ENCODE measurements at places on chromosomes 5 and 9.

DNA sequence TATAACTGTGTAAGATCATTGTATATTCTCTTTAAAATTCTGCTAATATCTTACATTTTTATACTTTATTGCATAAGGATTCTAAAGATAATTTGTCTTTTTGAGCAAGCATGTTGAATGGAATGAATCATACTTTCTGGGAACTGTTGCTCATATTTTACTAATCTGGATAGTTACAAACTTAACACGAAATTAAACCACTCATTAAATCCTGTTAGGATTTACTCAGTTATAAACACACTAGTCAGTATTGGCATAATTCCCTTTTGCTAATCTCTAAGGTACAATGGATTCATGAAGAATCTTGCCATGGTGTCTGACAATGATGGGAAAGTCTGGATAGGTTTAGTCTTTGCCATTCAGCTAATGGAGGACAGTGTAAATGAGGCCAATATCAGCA is 338.1 kb upstream of the SMC2 start:
- DNase-seq, result no peak

- DNase-seq, result no peak
Observed at GRCh38 chr5:110251366-110251765, 475.1 kb downstream of the TMEM232 start.

- no peak for DNase-seq
Observed at GRCh38 chr9:21432672-21433425, 7.4 kb upstream of the IFNA1 start.

GRCh38 chr5:1552521-1553255 is 28.9 kb upstream of the LPCAT1 start:
- DNase-seq, result no peak

GRCh38 chr9:128122809-128123175 is 4.7 kb downstream of the PTGES2 start:
- no peak for DNase-seq

- peak; percentile 88 for DNase-seq
Observed at GRCh38 chr9:78121488-78121887, 89.9 kb upstream of the GNAQ start.

- DNase-seq, result no peak
Observed at GRCh38 chr9:97176206-97176605, 131.3 kb upstream of the CCDC180 start.

- DNase-seq, result no peak
Observed at GRCh38 chr9:121277026-121277425, 9.1 kb downstream of the GSN start.

- no peak for DNase-seq
Observed at GRCh38 chr5:175862131-175863012, 9.0 kb upstream of the CPLX2 start.

- DNase-seq, result no peak
Observed at GRCh38 chr9:99852617-99853016, 30.9 kb downstream of the NR4A3 start.

GRCh38 chr5:73218552-73219171 is 45.7 kb downstream of the TMEM174 start:
- no peak for DNase-seq

DNA sequence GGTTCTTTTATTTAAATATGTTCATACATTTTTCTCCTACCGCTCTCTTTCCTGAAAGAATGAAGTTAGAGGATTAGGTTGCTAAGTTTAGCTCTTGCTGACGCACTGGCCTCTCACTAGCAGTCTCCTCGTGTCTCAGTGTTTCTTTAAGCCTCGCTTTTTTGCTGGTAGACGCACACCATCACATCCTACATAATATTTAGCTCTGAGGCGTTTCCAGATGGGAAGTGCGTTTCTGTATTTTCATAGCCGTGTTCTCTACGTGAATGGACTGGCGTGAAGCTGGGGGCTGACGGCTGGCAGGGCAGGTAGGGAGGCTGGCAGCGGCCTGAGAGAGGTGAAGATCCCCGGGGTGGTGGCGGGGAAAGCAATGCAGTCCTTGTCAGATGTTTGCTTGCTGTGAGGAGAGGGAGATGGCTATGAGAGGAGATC is 79.2 kb upstream of the SPRY4 start:
- DNase-seq, result no peak

- DNase-seq, result no peak
Observed at GRCh38 chr9:74861773-74862474, 25.8 kb downstream of the TRPM6 start.

- DNase-seq, result no peak
Observed at GRCh38 chr9:23088932-23089364, 642.3 kb downstream of the DMRTA1 start.

GRCh38 chr5:121273833-121274433 is 577.7 kb upstream of the FTMT start:
- no peak for DNase-seq

- DNase-seq, result peak; percentile 23
Observed at GRCh38 chr9:93028448-93029006, 30.0 kb upstream of the SUSD3 start.

DNA sequence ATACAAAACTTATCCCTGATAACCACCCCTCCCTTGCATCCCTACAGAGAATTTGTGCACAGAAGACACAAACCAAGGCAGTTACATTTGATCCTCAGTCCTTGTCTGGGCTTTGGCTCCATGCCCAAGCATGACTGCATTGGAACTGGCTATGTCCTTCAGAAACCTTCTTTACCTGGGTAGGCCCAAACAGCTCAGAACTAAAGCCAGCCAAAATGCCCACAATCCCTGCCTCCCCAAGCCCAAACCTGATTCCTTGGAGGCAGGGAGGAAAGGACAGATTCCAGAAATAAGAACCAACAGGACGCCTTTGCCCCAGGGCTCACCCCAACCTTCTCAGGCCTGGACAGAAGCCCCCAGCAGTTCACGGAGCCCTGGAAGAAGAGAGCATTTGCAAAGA is 8.2 kb downstream of the IL17B start:
- DNase-seq, result no peak

- no peak for DNase-seq
Observed at GRCh38 chr5:65482736-65483545, 1.2 kb upstream of the ADAMTS6 start.

DNA sequence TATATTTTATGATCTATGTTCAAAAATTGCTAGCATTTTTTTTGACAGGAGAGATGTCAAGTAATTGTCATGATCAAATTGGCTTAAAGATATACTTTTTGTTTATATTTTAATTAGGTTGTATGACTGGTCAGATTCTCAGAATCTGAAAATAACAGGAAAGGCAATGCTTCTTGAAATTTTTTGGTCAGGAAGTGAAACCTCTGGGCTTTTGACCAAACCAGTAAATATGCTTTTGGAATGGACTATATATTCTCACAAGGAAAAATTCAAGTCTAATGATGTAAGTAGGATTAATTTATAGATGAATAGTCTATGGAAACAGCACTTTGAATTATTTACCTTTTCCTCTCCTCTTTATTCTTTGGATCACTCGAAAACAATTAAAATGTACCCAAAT is 52.3 kb downstream of the SLF1 start:
- DNase-seq, result no peak

DNA sequence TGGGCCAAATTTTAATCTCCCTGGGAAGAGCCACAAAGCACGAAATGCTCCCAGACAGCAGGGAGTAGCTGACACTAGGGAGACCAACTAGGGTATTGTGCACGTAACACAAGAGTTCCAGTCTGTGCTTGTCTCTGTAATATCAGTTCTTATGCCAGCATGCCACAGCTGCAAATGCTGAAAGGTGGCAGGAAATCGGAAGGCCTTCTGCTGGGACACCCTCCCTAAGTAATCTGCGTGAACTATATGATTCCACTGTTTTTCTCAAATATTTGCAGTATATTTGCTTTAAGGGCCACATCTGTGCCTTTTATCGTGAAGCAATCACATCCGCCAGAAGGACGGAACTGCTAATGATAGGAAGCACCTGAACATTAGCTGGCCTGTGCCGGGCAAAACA is 12.6 kb downstream of the VLDLR start:
- no peak for DNase-seq

DNA sequence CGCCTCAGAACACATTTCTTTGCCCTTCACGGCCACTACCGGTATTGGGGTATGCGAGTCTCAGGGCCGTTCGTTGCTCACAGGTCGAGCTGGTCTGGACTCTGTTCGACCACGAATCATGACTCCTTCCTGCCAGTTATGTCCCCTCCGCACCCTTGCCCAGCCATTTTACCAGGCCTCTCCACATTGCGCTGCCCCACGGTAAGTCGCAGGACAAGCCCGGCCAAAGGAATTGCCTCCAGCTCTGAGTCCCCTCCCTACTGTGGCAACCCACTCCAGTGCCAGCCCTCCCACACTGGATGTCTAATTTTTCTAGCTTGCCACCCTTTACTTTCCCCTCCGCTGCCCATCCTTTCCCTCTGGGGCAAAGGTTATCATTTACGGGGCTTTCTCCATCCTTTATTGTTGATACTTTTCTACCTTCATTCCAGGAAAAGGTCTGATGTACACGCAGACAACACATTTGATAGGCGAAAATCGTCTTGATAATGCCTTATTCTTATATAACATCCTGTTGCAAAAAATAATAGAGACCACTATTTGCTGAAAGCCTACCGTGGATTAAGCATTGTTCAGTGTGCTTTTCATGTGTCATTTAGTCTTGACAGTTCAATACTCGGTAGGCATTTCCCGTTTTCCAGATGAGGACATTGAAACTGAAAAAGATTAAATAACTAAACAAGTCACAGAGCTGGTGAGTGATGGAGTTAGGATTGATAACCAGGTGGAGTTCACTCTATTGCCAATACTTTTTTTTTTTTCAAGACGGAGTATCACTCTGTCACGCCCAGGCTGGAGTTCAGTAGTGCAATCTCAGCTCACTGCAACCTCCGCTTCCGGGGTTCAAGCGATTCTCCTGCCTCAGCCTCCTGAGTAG is 958 bp upstream of the HSPA5 start:
- no peak for DNase-seq

GRCh38 chr5:40166802-40167201 is 512.9 kb upstream of the PTGER4 start:
- DNase-seq, result no peak

GRCh38 chr9:69715096-69715495 is 42.9 kb upstream of the APBA1 start:
- DNase-seq, result no peak

GRCh38 chr9:100086097-100086635 is 12.6 kb downstream of the ERP44 start:
- no peak for DNase-seq

DNA sequence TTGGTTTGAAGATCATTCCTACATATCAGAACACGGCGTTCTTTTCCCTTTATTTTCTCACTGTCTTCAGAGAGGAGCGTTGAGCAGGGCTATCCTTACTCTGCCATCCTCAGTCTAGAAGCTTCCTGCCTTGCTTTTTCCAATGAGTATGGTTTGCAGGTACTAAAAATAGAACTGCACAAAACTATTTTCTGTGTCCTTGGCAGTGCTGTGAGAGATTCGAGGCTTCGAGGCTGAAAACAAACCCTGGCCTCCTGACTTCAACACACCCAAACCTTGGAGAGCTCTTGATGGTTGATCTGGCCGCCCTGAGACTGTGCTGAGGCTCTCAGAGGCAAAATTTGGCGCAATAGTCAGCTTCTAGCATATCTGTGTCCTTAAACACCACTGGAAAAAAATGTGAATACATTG is 78.9 kb downstream of the GOLPH3 start:
- DNase-seq, result no peak

DNA sequence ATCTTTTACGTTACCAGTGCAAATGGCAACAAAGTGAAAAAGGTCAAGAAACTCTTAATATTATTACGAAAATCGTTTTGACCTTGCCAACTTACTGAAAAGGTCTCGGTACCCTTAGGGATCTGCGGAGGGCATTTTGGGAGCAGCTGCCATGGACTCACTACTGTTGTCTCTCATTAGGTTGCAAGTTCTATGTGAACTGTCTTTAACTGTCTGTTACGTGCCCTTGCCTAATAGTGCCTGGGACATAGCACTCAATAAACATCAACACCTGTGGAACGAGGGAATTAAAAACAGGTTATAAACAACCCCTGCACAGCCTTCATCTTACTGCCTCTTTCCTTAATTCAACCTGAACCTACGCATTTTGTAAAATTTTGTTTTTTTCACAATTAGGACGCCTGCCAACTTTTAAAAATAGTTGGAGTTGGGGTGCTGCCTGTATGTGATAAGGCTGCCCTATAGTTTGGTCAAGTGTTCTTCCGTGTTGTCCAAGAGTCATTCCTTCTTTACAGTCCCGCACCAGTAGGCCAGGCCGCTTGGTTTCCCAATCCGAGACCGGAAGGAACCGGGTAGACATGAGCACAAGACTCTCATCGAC is 527 bp upstream of the SREK1 start:
- DNase-seq, result no peak

- no peak for DNase-seq
Observed at GRCh38 chr5:57478826-57479225, 3.8 kb downstream of the ACTBL2 start.

- DNase-seq, result peak; percentile 90
Observed at GRCh38 chr5:173972925-173973615, 15.9 kb upstream of the C5orf47 start.

GRCh38 chr5:143140492-143141203 is 262.8 kb downstream of the NR3C1 start:
- no peak for DNase-seq

- no peak for DNase-seq
Observed at GRCh38 chr5:142998316-142999020, 228.3 kb downstream of the ARHGAP26 start.

DNA sequence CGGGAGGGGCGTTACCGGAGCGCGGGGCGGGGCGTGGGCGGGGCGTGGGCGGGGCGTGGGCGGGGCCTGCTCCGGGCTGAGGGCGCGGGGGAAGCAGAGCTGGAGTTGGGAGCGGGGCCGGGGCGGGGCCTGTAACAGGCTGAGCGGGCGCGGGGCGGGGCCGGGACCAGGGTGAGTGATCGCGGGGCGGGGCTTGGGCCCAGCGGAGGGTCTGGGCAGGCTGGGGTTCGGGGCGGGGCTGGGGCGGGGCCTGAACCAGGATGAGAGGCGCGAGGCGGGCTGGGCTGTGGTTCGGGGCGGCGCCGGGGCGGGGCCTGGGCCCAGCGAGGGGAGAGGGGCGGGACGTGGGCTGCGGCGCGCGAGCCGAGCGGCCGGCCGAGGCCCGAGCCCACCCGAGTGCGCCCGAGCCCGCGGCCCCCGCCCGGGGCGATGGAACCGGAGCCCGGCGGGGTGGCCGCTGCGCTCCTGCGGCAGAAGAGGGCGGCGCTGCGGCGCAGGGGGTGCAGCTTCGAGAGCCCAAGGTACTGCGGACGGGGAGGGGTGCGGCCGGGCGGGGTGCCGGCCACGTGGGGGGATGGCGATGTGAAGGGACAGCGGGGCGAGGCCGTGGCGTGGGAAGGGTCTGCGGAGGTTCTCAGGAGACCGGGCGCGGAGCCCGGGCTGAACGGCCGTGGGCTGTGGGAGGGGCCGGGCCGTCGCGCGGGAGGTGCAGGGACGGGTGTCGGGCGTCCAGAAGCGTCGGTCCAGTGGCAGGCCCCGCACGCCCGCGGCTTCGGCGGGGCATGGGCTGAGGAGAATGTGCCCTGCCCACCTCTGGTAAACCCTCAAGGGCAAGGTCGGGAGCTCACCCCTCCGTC is 39.5 kb upstream of the GARNL3 start:
- peak; percentile 41 for DNase-seq

DNA sequence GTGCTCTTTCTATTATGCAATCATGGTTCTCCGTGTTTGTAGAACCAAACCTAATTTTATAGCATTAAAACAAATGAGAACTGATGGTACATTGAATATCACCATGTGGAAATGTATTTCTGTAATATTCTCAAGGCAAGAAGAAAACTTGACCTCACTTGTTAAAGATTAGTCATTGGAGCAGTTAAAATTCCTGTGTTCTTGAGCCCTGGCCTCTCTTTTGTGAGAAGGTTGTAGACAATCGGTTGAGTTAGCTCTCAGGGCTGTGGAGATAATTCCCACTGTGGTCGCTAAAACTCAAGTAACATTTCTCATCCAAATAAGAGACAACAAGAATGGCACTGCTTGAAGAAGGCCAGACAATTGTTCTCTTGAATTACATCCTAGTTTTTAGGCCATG is 216.0 kb upstream of the KLF4 start:
- no peak for DNase-seq

- DNase-seq, result no peak
Observed at GRCh38 chr9:87525546-87526303, 28.1 kb downstream of the DAPK1 start.

Measured in KBM-7 (cell line).